ENCODE measurements at places on chromosomes 5 and 9.

DNA sequence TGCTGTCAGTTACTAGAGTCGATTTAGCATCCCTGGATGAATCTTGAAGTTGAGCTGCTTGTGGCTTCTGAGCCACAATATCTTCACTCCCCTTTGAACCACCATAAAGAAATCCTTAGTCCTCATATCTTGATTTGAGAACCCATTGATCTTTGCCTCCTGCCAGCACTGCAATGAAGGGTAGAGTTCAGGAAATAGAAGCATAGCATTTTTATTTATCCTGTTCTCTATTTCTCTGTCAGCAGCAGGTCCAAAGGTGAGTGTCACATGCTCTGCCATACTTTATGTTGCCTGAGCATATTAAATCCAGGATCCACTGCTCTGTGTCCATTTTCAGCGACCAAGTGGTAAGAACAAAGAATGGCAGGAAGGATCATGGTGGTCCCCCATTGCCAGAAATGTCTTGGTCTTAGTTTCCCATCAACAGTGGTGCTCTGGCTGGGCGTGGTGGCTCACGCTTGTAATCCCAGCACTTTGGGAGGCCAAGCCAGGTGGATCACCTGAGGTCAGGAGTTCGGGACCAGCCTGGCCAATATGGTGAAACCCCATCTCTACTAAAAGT lies 80.2 kb upstream of the PANK3 start:
- H3K27me3 ChIP-seq: no peaks in the 10 kb centered on the region
- DNase-seq: no peak
- H3K27ac ChIP-seq: no peak overlapping the region
- H3K4me3 ChIP-seq: no peak overlapping the region

- no peaks in the 10 kb centered on the region for H3K27me3 ChIP-seq
- H3K27ac ChIP-seq: no peak overlapping the region
- DNase-seq: no peak
- H3K4me1 ChIP-seq: no peaks in the 10 kb centered on the region
- no peak overlapping the region for H3K4me3 ChIP-seq
- H3K36me3 ChIP-seq: no peaks in the 10 kb centered on the region
Measured at GRCh38 chr5:125870256-125870655, 553.0 kb upstream of the GRAMD2B start.

DNA sequence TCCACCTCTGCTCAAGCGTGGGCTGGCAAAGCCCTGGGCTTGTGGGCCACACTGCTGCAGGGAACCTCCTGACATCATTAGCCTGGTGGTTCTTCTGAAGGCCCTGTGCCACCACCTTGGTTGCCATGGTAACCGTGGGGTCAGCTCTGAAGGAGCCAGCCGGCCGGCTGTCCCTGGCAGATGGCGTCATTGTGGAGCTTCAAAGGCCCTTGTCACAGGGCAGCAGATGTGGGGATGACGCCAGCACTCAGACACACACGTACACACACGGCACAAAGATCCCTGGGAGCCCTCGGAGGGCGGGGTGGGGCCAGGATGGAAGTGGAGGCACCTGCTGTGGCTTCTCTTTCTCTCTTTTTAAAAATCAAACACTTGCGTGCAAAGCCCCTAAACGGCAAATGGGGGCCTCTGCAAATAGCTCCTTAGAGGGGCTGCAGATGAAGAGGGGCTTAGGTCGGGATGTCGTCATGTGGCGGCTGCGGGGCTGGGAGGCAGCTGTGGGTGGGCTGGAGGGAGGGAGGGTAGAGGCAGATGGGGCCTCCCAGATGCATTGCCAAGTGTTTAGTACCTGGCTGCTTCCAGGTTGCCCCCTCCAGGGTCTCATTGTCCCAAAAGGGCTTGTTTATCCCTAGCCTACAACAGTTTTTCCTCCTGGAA lies 19.5 kb upstream of the RPL26L1 start:
- no peak overlapping the region for H3K4me3 ChIP-seq
- no peak for DNase-seq
- no peaks in the 10 kb centered on the region for H3K27me3 ChIP-seq
- peaks cover 3% of the 10 kb centered on the region for H3K36me3 ChIP-seq
- no peaks in the 10 kb centered on the region for H3K4me1 ChIP-seq

DNA sequence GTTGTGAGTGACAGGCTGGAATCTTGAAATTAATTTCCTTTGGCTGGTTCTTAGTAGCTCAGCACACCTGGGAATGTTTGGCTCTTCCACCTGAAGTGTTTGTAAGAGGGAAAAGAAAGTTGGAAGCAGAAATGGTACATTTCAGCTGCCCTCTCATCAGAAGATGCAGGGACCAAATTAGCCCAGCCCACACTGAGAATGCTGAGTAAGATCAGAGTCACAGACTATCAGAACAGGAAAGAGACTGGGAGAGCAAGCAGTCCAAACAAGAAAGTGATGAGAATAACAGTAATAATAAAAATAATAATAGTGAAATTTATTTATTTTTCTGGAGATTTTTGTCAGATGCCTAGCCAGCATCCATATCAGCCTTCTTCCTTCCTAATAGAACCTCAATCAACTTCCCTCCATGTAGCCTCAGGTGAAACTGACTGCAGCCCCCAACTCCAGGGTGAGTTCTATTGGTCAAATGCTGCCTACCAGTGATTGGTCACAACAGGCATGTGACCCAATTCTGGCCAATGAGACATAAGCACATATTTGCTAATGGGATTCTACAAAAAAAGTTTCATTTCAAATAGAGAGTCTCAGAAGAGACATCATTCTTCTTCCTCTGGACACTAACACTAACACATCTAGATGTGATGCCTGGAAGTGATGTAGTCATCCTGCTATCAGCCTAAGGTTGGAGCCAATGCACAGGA lies 31.2 kb upstream of the ADRA1B start:
- no peak overlapping the region for H3K27ac ChIP-seq
- H3K36me3 ChIP-seq: no peaks in the 10 kb centered on the region
- no peaks in the 10 kb centered on the region for H3K27me3 ChIP-seq
- H3K4me3 ChIP-seq: no peak overlapping the region
- H3K4me1 ChIP-seq: no peaks in the 10 kb centered on the region

DNA sequence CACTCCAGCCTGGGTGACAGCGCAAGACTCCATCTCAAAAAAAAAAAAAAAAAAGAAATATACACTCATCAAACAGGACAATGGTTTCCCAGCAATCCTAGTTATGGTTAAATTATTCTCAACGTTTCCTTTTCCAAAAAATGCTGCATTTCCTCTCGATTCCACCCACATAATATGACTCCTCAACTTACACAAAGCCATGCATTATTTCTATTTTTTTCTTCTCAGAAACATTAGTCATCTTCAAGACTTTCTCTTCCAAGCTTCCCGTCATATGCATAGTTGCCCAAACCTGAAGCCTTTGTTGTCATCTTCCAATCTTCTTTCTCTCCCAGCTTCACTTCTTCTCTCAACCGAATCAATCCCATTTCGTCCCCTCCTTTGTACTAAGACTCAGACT lies 61.4 kb upstream of the RANBP6 start:
- H3K36me3 ChIP-seq: no peaks in the 10 kb centered on the region
- DNase-seq: no peak
- H3K4me3 ChIP-seq: no peak overlapping the region
- H3K27me3 ChIP-seq: peaks cover 7% of the 10 kb centered on the region
- H3K27ac ChIP-seq: no peak overlapping the region
- peaks cover 12% of the 10 kb centered on the region for H3K4me1 ChIP-seq

- H3K27me3 ChIP-seq: peaks cover 18% of the 10 kb centered on the region
- H3K27ac ChIP-seq: no peak overlapping the region
- H3K36me3 ChIP-seq: no peaks in the 10 kb centered on the region
- no peak for DNase-seq
- H3K4me1 ChIP-seq: peaks cover 9% of the 10 kb centered on the region
Measured at GRCh38 chr5:59279979-59280378, 613.5 kb downstream of the PDE4D start.

DNA sequence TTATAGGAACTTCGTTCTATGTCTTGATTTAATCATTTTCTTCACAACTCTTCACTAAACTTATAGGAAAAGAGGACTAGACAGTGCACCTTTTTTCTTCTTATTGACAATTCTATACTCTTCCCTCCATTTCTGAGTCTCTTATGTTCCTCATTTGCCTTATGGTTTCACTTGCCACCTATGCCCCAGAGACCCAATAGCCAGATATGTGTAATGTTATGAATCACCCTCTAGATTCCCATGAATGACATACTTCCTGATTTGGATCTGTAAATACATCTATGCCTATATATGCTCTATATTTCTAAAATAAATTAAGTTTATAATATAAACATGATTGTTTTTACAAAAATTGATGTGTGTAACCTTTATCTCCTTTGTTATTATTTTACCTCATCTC lies 514.1 kb upstream of the MEF2C start:
- H3K27me3 ChIP-seq: no peaks in the 10 kb centered on the region
- peaks cover 11% of the 10 kb centered on the region for H3K4me1 ChIP-seq
- DNase-seq: no peak
- no peak overlapping the region for H3K27ac ChIP-seq

- peak overlapping the region; percentile 99 for H3K27ac ChIP-seq
- H3K4me3 ChIP-seq: no peak overlapping the region
- no peak for DNase-seq
- H3K4me1 ChIP-seq: peaks cover 71% of the 10 kb centered on the region
- H3K27me3 ChIP-seq: no peaks in the 10 kb centered on the region
Measured at GRCh38 chr9:120894321-120895148, 17.5 kb upstream of the PHF19 start.

DNA sequence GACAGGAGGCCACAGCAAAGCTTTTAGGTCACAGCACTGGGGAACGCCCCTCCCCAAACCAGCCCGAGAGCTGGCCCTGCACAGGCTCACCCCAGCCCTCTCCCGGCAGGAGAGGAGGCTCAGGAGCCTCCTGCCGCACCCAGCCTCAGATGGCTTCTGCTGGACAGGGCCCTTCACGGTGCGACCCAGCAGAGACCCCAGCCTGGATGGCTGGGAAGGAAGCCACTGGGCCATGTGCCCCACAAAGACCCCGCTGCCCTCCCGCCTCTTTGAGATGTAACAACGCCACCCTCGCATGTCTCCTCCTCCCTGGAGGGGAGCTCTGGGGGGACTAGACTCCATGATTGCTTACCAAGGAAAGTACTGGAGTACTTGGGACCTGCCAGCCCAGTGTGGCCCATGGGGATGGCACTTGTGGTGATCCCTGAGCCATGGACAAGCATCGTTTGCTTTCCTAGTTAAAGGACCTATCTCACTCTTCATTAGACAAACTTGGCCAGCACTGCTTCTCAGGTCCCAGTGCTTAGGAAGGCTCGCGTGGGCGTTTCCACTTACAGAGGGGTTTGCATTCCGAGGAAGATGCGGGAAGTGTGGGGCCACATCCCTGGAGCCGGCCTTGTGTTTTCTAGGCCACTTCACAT lies 9.0 kb downstream of the MYMK start:
- no peaks in the 10 kb centered on the region for H3K27me3 ChIP-seq
- no peaks in the 10 kb centered on the region for H3K4me1 ChIP-seq

GRCh38 chr9:86732514-86733171 lies 214.7 kb downstream of the GAS1 start:
- H3K27ac ChIP-seq: no peak overlapping the region
- no peaks in the 10 kb centered on the region for H3K36me3 ChIP-seq
- H3K27me3 ChIP-seq: no peaks in the 10 kb centered on the region
- DNase-seq: no peak
- H3K4me1 ChIP-seq: no peaks in the 10 kb centered on the region
- H3K4me3 ChIP-seq: no peak overlapping the region

DNA sequence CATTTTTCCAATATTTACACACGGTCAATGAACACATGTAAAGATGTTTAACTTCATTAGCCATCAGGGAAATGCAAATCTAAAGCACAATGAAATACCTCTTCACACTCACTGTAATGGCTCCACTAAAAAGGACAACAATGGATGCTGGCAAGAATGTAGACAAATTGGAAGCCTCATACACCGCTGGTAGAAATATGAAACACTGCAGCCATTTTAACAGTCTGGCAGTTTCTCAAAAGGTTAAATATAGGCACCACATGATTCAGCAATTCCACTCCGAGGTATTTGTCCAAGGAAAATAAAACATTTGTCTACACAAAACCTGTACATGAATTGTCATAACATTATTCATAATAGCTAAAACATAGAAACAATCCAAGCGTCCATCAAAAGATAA lies 20.0 kb downstream of the RNF145 start:
- H3K27me3 ChIP-seq: no peaks in the 10 kb centered on the region
- H3K4me3 ChIP-seq: no peak overlapping the region
- H3K4me1 ChIP-seq: peaks cover 18% of the 10 kb centered on the region
- no peak for DNase-seq
- no peak overlapping the region for H3K27ac ChIP-seq
- H3K36me3 ChIP-seq: peaks cover 58% of the 10 kb centered on the region

DNA sequence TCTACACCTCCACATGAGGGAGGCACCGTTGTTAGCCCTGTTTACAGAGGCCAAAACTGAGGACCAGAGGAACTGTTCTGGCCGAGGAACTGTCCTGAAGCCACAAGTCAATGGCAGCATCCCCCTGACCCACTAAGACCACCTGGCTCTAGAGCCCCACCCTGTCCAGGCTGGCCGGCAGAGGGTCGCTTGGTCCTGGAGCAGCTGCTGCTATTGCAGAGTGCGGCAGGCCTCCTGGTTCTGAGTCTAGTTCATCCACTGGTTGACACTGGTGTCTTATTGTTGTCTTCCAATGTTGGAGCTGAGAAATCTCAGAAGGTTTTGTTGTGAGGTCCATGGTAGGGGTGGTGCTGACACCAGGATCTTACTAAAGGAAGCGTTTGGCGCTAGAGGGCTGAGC lies 26.6 kb upstream of the ANGPTL2 start:
- H3K27me3 ChIP-seq: peaks cover 33% of the 10 kb centered on the region
- no peaks in the 10 kb centered on the region for H3K36me3 ChIP-seq
- no peak for DNase-seq
- no peak overlapping the region for H3K4me3 ChIP-seq
- no peaks in the 10 kb centered on the region for H3K4me1 ChIP-seq

DNA sequence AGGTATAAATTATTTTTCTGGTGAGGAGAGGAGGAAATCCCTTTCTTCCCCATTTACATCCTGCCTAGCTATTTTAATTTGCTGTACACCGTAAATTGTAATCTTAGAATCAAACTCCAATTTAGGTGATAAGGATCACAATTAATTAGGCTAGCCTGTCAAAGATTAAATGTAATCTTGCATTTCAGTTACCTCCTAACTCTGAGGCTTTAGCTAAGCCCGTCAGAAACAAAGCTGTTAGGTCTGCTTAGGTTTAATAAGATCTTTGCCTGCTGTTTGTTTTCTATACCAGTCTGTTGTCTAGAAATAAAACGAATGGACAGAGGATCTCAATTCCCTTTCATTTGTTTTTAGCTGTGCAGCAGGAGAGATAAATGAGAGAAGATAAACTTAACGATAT lies 51.5 kb downstream of the PIK3R1 start:
- no peak for DNase-seq
- no peak overlapping the region for H3K27ac ChIP-seq
- no peak overlapping the region for H3K4me3 ChIP-seq

- no peaks in the 10 kb centered on the region for H3K36me3 ChIP-seq
- DNase-seq: no peak
- no peaks in the 10 kb centered on the region for H3K27me3 ChIP-seq
- H3K4me1 ChIP-seq: no peaks in the 10 kb centered on the region
- H3K27ac ChIP-seq: no peak overlapping the region
- H3K4me3 ChIP-seq: no peak overlapping the region
Measured at GRCh38 chr5:93022796-93023447, 558.1 kb downstream of the NR2F1-AS1 start.
